ENCODE measurements at places on chromosomes 5 and 9. TPM values are rescaled to one million over a fixed set of nuclear protein-coding genes. Genes with fewer than 3 reads are reported as not detected.

Gene MYO10
- total RNA-seq, result 48.0 TPM

Gene HACD4
- 1.0 TPM for total RNA-seq

Gene TEX48
- total RNA-seq, result not detected

Gene CEP120
- 8.4 TPM for total RNA-seq

Gene TNFSF15
- total RNA-seq, result 0.07 TPM

Gene INSYN2B
- 0.16 TPM for total RNA-seq

Gene ORM2
- not detected for total RNA-seq

Gene NFIL3
- 8.7 TPM for total RNA-seq

Gene HMMR
- total RNA-seq, result 24.2 TPM
